ENCODE measurements at places on chromosomes 2 and 18. TPM values are rescaled to one million over a fixed set of nuclear protein-coding genes. Genes with fewer than 3 reads are reported as not detected.

Gene GAL3ST2
- total RNA-seq, result under 0.01 TPM

Gene ANKRD30B
- not detected for total RNA-seq

Gene CRYGD
- total RNA-seq, result not detected

Gene ADGRF3
- not detected for total RNA-seq

Gene FSIP2
- not detected for total RNA-seq

Gene CCDC88A
- total RNA-seq, result 35.9 TPM

Gene GTF3C2
- 35.8 TPM for total RNA-seq

Gene SERPINB13
- total RNA-seq, result not detected

Gene CTAGE1
- total RNA-seq, result not detected

Gene MYCN
- not detected for total RNA-seq

Gene TSN
- 49.1 TPM for total RNA-seq

Measured in smooth muscle cell of the umbilical artery (primary cell).